Cerebellar nuclear complex (tissue), 1 donor: ENCODE measurements at places on chromosomes 1 and 21.

DNA sequence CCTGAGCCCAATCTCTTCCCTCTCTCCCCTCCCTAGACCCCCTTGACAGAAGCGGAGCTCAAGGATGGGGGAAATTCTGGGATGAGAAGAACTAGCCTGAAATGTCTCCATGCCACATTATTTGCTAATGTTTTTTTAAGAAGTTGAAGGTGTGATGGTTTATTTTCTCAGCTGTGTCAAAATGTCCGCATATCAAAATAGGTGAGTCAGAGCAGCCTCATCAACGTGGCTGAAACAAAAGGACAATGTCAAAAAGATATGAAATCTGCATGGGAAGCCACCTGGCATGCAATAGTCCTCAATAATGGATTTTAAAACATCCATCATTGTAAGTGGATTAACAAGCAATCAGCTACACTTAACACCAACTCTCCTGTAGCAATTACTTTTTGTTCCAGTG is 101.4 kb downstream of the BEND5 start:
- DNase-seq, result no peak

- DNase-seq, result no peak
These were observed 1.2 kb downstream of the CHRM3 start for GRCh38 chr1:239387304-239388158.

DNA sequence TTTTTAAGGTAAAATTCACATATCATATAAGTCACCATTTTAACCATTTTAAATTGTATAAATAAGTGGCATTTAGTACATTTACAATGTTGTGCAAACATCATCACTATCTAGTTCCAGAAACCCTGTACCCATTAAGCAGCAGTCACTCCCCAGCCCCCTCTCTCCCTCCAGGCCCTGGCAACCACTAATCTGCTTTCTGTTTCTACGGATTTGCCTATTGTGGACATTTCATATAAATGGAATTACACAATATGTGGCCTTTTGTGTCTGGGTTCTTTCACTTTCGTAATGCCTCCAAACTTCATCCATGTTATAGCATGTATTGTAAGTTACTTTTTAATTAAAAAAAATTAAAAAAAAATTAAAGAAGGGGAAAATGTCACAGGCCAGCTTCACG is 58.0 kb upstream of the RAB3GAP2 start:
- DNase-seq, result no peak

DNA sequence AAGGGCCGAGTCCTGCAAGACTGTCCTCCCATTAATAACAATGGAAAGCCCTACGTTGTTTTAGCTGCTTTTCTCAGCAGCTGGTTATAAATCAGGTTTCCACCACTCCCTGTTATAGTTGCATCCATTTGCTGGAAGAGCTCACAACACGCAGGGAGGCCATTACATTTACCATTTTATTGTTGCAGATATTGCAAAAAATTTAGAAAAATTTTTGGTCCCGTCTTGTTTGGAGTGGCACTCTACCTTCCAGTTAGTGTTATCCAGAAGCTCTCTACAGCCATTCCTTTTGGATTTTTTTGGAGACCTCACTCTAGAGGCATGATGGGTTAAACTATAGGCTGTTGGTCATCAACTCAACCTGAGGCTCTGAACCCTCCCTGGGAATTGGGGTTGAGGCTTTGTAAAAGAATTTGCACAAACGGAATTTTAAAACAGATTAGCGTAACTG is 1532.1 kb upstream of the TPTE start:
- DNase-seq, result no peak

GRCh38 chr1:206921772-206922265 is at the start of gene FCMR:
Gene FCMR (minus strand): TSS chr1:206921941. CDS start chr1:206921854, 87 bp downstream.
- DNase-seq, result no peak

- DNase-seq, result no peak
These were observed 9.4 kb downstream of the ZZZ3 start for GRCh38 chr1:77673030-77673429.

GRCh38 chr1:166855558-166855957 is 16.3 kb downstream of the POGK start:
- DNase-seq, result no peak

DNA sequence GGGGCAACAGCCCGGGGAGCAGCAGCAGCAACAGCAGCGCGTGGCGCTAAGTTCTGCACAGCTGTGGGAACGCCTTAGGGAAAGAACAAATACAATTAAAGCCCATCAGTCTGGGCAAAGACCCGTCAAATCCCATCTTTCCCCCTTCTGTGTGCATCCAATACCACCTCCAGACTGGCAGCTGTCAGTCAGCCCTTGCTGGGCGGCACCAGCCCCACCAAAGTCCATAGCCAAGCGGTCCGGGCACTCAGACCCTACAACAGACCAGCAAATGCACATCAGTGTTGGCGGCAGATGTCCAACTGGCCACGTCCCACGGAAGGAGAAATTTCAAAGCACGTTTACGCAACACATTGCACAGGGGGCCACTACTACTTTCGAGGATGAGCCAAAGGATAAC is 12.9 kb downstream of the PABPC4 start:
- DNase-seq, result no peak

GRCh38 chr1:24705260-24706073 is 39.8 kb upstream of the CLIC4 start:
- DNase-seq, result no peak

DNA sequence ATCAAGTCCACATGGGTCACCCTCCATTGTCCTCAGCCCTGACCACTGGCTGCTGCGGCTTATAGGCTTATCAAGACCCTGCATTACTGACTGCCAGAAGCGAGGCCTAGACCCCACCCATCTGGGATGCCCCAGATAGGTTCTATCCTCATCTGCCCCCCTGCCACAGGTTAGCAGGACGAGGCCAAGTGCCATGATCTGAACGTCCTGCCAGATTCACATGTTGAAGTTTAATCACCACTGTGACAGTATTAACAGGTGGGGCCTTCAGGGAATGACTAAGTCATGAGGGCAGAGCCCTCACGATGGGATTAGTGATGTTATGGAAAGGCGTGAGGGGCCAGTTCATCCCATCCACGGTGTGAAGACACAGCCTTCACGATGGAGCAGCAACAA is 6.2 kb upstream of the CPLANE2 start:
- DNase-seq, result no peak

- DNase-seq, result no peak
These were observed 7.0 kb downstream of the TNFRSF18 start for GRCh38 chr1:1199141-1199960.

DNA sequence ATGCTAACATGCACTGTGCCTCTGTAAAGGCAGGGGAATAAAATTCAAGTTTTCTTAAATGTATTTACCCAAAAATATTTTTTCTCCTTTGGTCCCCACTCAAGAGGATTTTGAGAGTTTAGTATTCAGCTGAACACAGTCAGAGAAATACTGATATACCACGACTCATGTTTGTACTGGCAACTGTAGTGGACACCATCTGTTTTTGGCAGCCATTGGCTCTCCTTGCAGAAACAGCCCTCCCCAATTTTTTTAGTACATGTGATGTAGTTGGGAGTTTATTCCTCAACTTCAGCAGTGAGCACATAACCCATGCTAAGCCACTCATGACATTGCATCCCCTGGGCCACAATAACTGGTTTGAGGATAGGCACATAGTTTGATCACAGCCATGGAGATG is 154.8 kb upstream of the POU3F1 start:
- DNase-seq, result no peak

DNA sequence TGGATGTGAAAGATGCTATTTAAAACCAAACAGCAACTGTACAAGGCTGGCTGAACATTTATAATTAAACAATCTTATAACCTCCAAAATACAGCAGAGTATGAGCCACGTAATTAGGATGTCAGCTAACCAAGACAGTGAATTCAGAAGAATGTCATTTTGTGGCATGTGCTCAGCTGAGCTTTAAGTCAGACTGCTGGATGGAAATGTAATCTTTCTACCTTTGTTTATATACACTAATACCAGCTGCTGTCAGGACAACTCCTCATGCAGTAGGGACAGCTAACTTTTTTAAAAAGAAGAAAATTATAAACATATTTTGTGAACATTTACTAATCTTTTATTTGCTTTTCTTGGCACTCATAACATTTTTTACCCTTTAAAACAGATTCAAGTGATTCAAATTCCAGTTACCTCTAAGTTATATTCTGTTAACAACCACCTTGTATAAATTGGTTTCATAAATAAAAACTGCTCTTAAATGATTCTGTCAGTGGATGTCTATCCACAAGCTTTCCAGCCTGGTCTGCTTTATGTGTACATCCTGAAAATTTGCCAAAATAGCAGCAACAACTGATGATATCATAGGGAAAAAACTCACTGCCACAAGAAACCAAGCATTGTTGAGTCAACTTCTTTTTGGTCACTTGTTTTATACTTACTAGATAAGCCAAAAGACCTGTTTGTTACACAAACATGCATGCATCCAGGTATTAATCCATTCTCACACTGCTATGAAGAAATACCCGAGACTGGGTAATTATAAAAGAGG is 36.1 kb downstream of the DPH5 start:
- no peak for DNase-seq

DNA sequence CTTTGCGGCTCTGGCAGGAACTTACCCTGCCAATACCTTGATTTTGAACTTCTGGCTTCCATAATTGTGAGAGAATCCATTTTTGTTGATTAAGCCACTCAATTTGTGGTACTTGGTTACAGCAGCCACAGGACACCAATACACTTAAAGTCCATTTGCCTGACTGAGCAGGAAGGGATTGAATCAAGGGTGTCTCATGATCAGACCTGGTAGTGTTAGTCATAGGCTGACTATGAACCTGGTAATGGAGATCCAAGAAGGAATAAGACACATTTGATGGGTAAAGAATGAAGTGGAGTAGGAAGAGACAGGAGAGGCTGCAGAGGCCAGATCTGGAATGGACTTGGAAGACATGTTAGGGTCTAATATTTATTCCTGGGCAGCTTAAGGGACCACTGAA is 31.2 kb upstream of the MAP1LC3C start:
- DNase-seq, result no peak

GRCh38 chr1:70101231-70101630 is 104.1 kb downstream of the LRRC40 start:
- DNase-seq, result no peak

- no peak for DNase-seq
These were observed 26.0 kb upstream of the BCL9 start for GRCh38 chr1:147515045-147515869.

DNA sequence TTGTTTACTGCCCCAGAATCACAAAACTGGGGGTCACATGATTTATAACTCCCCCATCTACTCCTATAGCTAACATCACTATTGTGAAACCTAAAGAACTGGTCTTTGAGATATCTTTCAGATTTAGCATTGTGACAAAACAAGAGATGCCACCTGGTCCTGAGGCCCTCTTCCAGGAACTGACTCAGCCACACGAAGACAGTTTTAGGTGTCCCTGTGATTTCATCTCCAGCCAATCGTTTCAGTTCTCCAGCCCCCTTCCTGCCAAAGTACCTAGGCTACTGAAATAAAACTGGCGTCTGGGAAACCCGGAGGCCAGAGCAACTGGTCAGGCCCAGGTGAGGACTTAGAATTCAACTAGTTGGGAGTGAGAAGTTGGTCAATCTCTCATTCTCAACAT is 36.6 kb downstream of the TBX19 start:
- no peak for DNase-seq

DNA sequence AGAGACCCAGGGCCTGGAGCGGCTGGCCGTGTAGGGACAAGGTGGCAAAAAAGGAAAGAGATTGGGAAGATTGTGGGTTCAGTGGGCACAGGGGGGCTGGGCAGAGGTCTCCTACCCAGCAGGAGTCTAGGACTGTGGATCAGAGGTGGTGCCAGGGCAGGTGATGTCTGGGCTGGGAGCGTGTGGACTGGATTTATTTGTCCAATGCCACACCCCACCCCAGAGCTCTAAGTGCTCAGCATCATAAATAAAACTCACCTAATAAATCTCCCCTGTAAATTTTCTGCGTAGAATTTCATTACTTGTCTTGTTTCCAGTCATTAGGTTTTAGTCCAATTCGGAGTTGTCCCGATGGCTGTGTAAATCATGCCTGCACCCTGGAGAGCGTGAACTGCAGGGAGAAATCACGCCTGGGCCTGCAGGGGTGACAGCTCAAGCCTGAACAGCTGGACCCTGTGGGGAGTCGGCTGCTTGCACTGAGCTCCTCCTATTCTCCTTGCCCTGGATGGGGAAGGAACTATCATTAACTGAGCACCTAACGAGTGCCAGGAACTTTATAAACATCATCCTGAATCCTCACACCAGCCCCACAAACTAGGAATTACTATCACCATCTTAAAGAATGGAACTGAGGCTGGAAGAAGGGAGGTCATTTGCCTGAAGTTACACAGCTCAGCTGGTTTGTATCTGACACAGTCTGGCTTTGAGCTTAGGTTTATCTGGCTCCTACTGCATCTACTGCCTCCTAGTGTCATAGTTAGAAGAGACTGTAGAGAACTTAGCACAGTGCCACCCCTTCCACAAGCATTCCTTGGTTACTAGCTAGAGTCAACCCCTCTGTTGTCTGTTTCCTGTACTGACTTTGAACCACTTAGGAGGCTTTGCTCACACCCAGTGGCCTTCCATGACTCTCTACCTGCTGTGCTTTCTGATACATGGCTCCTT is 25.0 kb upstream of the POU3F1 start:
- DNase-seq, result no peak

- DNase-seq, result no peak
These were observed 6.0 kb downstream of the KRTAP19-7 start for GRCh38 chr21:30555095-30555494.

DNA sequence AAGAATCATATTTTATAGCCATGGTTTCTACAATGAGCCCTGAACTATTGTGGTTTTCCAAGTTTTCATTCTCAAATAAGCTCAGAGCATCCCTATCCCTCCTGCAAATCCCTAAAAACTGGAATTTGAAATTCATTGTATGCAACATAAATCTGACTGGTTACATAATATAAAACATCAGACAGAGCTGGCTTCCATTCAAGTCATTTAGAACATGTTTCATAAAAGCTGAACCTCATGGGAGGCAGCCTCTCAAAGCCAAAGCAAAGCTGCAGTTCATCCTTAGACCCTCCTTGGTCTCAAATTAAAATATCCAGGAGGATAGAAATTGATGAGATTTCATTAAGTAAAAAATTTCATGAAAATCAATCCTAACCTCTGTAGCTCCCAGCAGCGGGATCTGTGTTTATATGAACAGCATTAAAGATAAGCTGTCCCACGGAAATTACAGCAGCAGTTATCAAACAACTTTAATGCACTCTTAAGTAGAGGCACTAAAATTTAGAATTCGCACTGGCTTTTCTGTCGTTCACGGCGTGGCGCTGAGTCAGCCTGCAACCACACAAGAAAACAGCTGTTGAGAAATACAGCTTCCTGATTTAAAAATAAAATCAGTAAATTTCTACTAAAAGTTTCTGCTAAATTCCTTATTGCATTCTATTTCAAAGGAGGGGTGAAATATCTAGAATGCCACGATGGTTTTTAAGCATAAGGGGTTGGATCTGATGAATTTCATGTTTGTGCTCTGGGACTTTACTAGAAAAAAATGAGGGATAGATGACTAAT is 99.9 kb upstream of the TIAM1 start:
- DNase-seq, result no peak

GRCh38 chr1:225998560-225999226 is 450 bp downstream of the SDE2 start:
- DNase-seq, result no peak

- DNase-seq, result no peak
These were observed 104.2 kb upstream of the PROX1 start for GRCh38 chr1:213883618-213884017.
